Mesothelial cell of epicardium (in vitro differentiated cells): ENCODE measurements at places on chromosomes 3 and 15. TPM values are rescaled to one million over a fixed set of nuclear protein-coding genes. Genes with fewer than 3 reads are reported as not detected.

- peak; percentile 63 for DNase-seq
- H3K27me3 ChIP-seq, result no peaks in the 10 kb centered on the region
- peak overlapping the region; percentile 77 for H3K4me3 ChIP-seq
- peaks cover 56% of the 10 kb centered on the region for H3K4me1 ChIP-seq
- peak overlapping the region; percentile 97 for H3K27ac ChIP-seq
Observed at GRCh38 chr3:71584394-71585011, 975 bp upstream of the FOXP1 start.

GRCh38 chr3:152356870-152357276 lies 88.1 kb downstream of the MBNL1 start:
- DNase-seq, result no peak
- H3K27ac ChIP-seq, result no peak overlapping the region
- H3K36me3 ChIP-seq, result no peaks in the 10 kb centered on the region

GRCh38 chr15:31364301-31365031 lies 37.8 kb downstream of the KLF13 start:
- H3K36me3 ChIP-seq, result peaks cover 4% of the 10 kb centered on the region
- peaks cover 36% of the 10 kb centered on the region for H3K4me1 ChIP-seq
- H3K27ac ChIP-seq, result no peak overlapping the region
- H3K27me3 ChIP-seq, result no peaks in the 10 kb centered on the region
- no peak overlapping the region for H3K4me3 ChIP-seq

DNA sequence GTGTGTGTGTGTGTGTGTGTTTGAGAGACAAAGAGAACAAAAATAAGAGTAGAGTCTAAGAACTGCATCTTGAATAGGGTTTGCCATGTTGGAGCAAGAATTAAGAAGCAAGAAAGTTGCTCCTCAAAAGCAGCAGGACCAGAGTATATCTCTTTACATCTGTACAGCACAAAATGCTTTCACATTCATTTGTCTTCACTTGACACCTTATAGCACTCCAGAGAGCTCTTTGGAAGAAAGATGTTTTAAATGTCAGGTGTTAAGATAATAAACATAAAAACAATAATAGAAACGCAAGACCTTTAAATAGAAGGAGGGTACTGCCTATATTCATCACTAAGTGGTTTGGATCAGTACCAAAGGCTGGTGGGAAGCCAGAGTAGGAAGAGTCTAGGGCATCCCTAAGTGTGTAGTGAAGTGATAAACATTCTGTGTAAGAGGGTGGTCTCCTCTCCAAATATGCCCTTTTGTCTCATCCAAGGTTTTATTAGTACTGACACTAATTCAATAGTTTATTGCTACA lies 19.1 kb upstream of the LSAMP start:
- no peak overlapping the region for H3K4me3 ChIP-seq
- no peak overlapping the region for H3K27ac ChIP-seq
- no peaks in the 10 kb centered on the region for H3K36me3 ChIP-seq
- no peak for DNase-seq

Gene GP9
- not detected in 3 replicates for total RNA-seq

DNA sequence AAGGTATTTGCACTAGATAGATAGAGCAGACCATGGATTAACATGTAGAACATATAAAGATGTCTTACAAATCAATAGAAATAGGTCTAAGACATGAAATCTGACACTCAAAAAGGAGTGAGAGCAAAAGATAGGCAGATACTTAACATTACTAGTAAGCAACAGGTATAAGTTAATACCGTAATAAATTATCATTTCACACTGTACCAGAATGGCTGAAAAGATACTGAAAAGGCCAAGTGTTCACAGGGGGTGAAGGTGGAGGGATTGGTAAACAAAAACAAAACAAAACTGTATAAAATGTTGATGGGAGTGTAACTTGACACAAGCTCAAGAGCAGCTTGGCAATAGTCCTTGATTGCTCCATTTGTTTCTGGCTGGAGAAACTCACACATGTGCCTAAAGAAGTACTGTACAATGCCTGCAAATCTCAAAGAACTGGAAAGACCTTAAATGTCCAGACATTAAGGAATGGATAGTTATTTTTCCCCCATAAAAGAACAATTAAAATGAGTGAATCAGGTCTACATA lies 3.5 kb downstream of the NSMCE3 start:
- H3K27ac ChIP-seq, result no peak overlapping the region
- no peak for DNase-seq
- no peaks in the 10 kb centered on the region for H3K36me3 ChIP-seq
- H3K4me1 ChIP-seq, result peaks cover 38% of the 10 kb centered on the region

DNA sequence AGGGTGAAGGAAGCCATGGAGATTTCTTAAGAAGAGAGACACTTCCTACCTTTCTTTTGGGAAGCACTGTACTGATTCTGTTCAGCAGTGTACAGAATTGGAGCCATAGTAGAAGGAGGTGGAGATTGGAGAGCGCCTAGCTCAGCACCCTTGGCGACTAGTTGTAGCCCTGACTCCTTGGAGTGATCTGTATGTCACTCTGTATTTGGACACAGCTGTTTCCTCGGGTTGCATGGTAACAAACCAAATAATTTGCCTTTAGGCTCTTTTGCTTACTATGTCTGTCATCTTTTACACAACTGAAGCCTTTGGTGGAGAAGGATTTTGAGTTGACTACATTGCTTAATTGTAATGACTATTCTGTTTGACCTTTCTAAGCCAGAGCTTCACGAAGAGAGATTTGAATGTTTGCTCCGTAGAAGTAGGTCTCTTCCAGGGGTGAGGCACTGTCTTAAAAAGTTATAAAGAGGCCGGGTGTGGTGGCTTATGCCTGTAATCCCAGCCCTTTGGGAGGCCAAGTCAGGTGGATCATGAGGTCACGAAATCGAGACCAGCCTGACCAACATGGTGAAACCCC lies 77.1 kb downstream of the AKAP13 start:
- no peak for DNase-seq
- H3K36me3 ChIP-seq, result peaks cover 6% of the 10 kb centered on the region
- peaks cover 22% of the 10 kb centered on the region for H3K4me1 ChIP-seq
- H3K27ac ChIP-seq, result no peak overlapping the region

DNA sequence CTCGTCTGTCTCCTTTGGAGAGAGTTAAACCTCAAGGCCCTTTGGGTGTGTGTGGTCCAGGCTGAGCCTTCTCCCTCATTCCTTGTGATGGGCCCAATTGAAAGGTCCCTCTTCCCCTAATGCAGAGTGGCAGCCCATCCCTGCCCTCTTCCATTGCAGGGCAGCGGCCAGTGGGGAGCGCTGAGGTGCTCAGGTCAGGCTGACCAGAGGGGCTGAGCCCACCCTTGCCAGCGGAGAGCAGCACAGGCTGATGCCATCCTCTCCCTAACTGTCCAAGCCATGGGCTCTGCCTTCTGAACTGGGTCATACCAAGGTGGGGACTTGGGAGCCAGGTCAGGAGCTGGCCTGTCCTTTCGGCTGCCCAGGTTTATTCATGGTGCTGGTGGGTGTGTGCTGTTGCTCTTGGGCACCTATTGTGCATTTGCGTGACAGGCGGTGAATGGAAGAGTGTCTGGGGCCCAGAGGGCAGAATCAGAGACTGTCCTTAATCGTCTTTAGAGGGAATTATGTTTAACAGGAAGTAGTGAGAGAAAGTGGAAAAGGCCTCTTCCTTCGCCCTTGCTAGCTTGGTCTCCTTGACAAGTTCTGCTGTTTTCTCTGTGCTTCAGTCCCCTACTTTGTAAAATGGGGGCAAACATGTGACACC lies 96.9 kb downstream of the VGLL4 start:
- H3K27me3 ChIP-seq, result no peaks in the 10 kb centered on the region
- DNase-seq, result no peak
- H3K4me3 ChIP-seq, result no peak overlapping the region
- peaks cover 41% of the 10 kb centered on the region for H3K4me1 ChIP-seq

Gene RABL3
- total RNA-seq, result 17.3 to 19.5 TPM (median 19.1 TPM) in 3 replicates

DNA sequence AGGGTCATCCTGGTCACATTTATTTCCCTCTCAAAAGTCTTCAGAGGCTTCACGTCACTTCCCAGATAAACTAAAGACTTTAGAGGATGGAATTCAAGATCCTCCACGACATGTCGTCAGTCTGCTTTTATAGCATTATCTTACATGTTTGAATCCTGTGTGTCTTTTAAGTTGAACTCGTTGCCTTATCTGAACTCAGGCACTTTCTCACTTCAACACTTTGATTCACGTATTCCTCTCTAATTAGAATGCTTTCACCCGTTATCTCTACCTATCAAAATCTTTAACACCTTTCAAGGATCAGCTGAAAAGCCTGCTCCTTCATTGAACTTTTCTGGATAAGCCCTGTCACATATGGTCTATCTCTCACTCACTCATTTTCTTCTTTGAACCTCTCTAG lies 97.1 kb downstream of the MAP2K5 start:
- no peaks in the 10 kb centered on the region for H3K27me3 ChIP-seq
- peaks cover 3% of the 10 kb centered on the region for H3K4me1 ChIP-seq
- DNase-seq, result no peak
- H3K36me3 ChIP-seq, result peaks cover 29% of the 10 kb centered on the region
- no peak overlapping the region for H3K27ac ChIP-seq

GRCh38 chr3:123705488-123706285 lies 120.8 kb upstream of the HACD2 start:
- H3K4me3 ChIP-seq, result no peak overlapping the region
- H3K27me3 ChIP-seq, result no peaks in the 10 kb centered on the region
- no peak for DNase-seq
- H3K4me1 ChIP-seq, result peaks cover 19% of the 10 kb centered on the region
- H3K27ac ChIP-seq, result no peak overlapping the region

Gene LRRIQ4
- total RNA-seq, result 0.11 to 0.31 TPM (median 0.16 TPM) in 3 replicates

GRCh38 chr3:11566916-11567315 lies 76.8 kb downstream of the VGLL4 start:
- peaks cover 13% of the 10 kb centered on the region for H3K4me1 ChIP-seq
- no peak overlapping the region for H3K27ac ChIP-seq
- no peak for DNase-seq
- no peak overlapping the region for H3K4me3 ChIP-seq
- H3K36me3 ChIP-seq, result peaks cover 10% of the 10 kb centered on the region

Gene PPP1R2
- total RNA-seq, result 27.4 to 31.3 TPM (median 30.2 TPM) in 3 replicates

DNA sequence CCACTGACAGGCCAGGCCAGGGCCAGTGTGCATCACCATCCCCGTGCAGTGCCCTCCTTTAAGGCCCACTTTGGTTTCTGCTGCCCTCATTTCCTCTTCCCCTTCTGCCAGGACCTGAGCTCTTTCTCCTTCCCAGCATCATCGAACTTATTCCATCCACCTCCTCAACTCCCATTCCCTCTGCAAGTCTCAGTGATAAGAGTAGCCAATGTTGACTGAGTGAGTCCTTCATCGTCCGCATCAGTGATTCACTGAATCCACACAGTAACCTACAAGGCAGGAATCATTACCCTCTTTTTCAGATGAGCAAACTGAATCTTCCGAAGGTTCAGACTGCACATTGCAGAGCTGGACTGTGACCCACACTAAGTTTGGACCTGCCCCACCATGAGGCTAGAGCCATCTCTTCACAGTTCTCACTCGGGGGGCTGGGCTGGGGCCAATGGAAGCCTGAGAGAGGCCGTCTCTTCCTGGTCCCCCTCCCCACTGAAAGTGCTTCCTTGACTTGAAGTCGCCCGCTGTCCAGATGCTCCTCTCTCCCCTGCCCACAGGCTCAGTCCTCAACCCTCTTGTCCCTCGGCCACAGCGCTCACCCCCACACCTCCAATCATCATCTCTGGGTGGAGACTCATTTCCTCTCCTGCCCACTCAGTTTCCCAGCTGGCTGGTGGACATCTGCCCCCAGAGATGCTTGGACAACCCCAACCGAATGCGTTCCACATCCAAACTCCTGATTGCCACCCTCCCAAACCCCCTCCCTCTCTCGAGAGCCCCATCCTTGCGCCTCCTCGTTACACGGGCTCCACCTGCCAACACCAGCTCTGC lies 15.2 kb upstream of the ANPEP start:
- no peaks in the 10 kb centered on the region for H3K27me3 ChIP-seq
- peak overlapping the region; percentile 0 for H3K27ac ChIP-seq
- H3K4me3 ChIP-seq, result no peak overlapping the region
- peaks cover 19% of the 10 kb centered on the region for H3K36me3 ChIP-seq

GRCh38 chr15:36004891-36005490 lies 459.0 kb upstream of the DPH6 start:
- no peaks in the 10 kb centered on the region for H3K27me3 ChIP-seq
- H3K36me3 ChIP-seq, result no peaks in the 10 kb centered on the region
- no peak overlapping the region for H3K27ac ChIP-seq
- DNase-seq, result no peak

DNA sequence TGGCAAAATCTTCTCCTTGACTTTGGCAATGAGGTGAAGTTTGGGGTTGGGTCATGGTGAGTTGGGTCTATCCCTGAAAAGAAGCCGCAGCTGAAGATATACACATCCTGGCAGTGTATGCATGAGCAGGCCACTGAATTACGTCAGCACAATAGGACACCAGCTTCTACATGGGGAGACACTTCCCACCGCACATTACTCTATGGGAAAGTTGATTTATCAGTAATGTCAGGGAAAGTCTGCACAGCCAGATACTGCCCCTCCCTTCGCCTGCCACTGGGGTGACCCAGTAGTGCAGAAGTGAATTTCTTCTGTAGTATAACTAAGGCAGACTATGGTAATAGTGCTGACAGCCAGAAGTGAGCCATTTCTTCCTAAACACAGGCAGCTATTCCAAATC lies 245.0 kb downstream of the NTRK3 start:
- DNase-seq, result no peak
- no peaks in the 10 kb centered on the region for H3K4me1 ChIP-seq
- H3K27me3 ChIP-seq, result peaks cover 31% of the 10 kb centered on the region

Gene FMN1
- total RNA-seq, result 1.1 to 1.6 TPM (median 1.2 TPM) in 3 replicates

DNA sequence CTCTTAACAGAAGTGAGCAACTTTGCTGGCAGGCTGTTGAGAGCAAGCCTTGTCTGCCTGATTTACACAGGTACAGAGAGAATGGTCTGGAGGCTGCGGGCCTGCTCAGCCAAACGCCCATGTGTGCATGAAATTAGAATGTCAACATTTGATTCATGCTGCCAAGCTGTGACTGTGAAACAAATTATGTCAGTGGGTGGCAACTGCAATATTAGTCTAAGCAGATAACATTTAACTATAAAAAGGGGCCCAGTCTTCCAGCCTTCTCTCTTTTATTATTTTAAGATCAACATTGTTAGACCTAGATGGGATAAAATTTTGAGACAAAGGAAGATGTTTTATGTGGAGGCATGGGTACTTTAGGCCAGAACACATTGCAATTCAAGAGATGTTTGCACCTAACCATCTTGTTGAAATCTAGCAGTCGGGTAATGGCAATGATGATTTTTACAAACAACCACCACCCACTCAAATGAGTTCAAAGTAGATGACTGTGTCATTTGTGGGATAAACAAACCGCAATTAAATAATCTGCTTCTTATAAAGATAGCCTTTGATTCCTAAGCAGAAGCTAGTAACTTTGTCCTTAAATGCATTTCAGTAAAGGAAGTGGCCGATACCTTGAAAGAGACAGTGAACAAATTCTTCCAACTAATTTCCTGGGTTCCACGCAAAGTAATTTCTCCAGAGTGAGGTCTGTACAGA lies 70.2 kb downstream of the FOXB1 start:
- no peak overlapping the region for H3K4me3 ChIP-seq
- H3K36me3 ChIP-seq, result no peaks in the 10 kb centered on the region
- no peak overlapping the region for H3K27ac ChIP-seq
- peaks cover 25% of the 10 kb centered on the region for H3K27me3 ChIP-seq
- peaks cover 21% of the 10 kb centered on the region for H3K4me1 ChIP-seq

DNA sequence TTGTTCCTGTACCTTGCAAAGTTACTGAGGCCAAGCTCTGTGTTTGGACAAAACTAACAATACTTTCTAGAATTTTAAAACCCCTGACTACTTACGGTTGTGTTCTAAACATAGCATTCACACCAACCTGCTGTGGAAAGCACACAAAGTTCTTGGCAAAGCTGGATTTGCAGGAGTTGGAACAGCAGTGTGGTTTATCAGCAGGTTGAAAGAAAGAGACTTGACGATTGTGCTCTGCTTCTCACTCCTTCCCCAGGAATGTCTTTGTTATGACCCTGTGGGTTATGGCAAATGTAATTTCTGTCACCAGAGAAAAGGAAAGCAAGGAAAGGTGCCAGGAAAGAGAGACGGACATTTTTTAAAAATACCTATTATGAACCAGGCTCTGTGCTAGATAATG lies 165.5 kb upstream of the TGFBR2 start:
- H3K4me3 ChIP-seq, result no peak overlapping the region
- H3K36me3 ChIP-seq, result no peaks in the 10 kb centered on the region
- no peaks in the 10 kb centered on the region for H3K27me3 ChIP-seq
- no peak overlapping the region for H3K27ac ChIP-seq
- H3K4me1 ChIP-seq, result peaks cover 19% of the 10 kb centered on the region
- no peak for DNase-seq
